ENCODE measurements at places on chromosomes 2 and 18.

DNA sequence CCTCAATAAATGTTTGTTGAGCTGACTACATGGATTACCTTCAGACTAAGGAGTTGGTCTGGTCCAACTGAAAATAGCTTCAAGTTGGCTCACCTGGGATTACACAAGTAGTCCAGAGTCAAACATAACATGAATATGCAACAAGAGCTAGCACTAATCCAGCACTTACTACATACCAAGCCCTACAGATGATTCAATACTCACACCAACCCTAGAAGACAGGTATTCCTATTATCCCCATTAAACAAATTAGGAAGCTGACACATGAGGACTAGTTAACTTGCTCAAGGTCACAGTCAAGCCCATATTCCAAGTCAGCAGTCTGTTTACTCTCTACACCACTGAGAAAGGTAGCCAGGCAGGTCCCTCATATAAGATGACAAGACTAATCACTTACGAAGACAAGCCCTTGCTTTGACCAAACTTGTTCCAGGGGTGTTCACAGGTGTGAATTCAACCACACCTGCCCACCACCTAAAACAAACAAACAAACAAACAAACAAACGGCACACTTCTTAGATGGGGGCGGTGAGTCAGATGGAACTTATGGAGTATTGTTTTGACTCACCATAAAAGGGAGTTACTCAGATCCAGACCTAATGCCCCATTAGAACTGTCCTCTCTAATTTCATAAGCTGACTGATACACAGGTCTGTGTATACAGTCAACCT is 29.1 kb downstream of the TMEM131 start:
- DNase-seq, result no peak

GRCh38 chr2:38751596-38752410 is 642 bp upstream of the SRSF7 start:
- DNase-seq, result no peak

DNA sequence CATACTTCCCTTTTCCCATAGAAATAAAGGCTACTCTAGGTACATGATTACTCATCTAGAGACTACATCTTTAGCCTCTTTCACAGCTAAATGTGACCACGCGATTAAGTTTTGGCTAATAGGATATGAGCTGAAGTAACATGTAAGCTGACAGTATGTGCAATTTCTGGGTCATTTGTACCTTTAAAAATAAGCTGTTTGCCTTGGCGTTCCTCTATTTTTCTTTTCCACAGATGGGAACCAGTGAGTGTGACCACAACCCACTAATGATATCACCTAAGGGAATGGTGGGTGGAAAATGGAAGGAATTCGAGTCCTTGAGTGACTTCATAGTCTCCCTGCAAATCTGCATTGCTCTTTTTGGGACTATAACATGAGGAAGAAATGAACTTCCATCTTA is 11.7 kb upstream of the NABP1 start:
- no peak for DNase-seq

GRCh38 chr2:65491381-65491905 is 59.0 kb upstream of the SPRED2 start:
- DNase-seq, result no peak

DNA sequence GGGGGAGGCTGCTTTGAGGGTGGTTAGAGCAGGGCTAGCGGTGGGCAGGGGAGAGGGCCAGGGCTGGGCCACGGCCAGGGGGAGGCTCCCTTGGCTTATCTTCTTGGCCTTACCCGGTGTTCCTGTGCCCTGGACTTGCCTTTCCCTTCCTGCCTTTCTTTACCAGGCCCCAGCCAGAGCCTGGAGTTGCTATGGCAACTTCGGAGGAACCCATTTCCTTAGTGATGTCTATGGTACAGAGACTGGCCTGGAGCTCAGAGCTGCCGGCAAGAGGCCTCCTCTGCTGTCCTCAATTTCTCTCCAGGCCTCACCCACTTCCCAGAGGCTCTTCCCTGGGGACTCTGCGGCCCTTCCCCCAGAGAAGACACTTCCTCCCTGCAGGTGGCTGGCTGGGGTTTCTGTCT is 11.5 kb downstream of the SPEG start:
- no peak for DNase-seq

DNA sequence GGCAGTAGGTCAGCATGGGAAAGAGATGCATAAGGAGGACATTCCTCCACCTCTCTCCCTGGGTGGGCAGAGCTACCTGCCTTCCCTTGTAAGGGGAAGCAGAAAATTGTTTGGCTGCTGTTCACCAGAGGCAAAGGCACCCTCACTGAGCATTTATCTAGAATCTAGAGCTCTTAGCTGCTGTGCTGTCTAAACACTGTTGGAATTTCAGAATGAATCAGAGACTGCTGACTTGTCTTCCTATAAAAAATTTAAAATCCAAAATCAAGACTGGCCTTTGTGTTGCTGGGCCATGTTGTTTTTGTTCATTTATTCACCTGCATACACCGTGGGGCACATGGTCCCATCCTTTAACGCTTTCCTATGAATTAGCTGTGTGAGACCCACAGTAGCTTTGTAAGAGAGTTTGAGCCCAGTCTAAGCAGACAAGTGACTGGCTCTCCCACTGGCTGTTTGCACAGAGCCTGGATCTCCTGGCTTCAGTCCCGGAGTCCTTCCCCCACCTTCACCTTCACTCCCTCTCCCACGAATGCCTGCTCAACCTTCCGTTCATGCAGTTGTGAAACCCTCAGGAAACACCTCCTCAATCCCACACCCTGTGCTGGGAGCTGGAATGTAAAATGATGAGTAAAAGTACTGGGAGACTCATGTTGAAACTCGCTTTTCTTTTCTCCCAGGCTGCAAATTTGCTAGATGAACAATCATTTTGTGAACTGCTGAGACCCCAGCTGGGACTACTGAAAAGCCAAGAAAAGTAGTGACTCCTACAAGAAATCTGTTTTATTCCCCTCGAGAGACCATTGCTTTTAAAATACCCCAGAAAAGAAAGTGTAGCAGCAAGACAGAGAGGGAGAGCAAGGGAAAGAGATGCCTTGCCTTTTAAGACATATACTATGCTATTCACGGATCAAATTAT is 76.2 kb downstream of the FAM168B start:
- DNase-seq, result no peak

DNA sequence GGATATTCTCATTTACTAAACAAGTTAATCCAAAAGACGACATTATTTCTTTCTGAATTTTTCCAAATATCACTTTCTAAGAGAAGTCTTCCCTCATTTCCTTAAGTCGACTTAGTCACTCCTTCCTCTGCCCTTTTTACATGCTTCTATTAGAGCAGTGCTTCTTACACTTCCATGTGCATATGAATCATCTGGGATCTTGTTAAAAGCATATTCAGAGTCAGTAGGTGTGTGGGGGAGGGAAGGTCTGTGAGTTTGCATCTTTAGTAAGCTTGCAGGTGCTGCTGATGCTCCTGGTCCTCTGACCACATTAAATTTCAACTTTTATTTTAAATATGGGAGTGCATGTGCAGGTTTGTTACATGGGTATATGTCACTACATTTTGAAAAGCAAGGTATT is 582.6 kb downstream of the NRXN1 start:
- DNase-seq, result no peak

DNA sequence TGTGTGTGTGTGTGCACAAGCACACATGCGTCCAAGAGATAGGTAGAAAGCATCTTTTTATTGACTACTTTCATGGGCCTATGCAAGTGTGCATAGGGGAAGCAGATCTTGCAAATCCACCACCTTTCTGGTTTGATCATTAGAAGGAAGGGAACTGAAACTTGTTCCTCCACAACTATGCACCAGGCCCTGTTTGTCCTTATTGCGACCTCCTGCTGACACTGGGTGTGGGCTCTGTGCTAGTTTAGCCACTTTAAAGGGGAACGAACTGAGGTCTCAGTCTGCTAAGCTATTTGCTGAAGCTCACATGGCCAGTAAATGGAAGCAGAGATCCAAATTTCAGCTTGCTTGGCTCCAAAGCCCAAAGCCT is 32.1 kb upstream of the INSIG2 start:
- DNase-seq, result no peak
